Eye (tissue), 1 donor: ENCODE measurements at places on chromosomes 11 and 22.

- DNase-seq, result peak; percentile 58
These were observed 4.2 kb downstream of the LGR4 start for GRCh38 chr11:27468209-27468994.

DNA sequence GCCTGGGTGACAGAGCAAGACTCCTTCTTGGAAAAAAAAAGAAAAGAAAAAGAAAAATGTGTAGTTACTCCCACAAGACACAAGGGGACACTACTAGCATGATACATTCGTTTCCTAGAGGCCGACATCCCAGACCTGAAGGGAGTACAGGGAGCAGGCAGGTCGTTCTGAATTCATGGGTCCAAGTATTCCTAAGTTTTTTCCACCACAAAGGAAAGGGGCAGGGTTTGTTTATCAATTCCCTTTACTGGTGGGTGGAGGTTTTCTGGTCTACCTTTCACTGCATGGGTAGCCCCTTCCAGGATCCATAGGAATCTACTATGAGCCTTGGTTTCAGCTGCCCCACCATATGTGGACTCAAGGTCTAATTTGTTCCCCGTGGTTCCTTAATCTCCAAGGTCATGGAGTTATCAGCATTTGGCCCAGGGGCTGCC lies 11.8 kb downstream of the TIGD3 start:
- peak; percentile 86 for DNase-seq

GRCh38 chr11:133081730-133082452 lies 450.4 kb downstream of the OPCML start:
- no peak for DNase-seq

DNA sequence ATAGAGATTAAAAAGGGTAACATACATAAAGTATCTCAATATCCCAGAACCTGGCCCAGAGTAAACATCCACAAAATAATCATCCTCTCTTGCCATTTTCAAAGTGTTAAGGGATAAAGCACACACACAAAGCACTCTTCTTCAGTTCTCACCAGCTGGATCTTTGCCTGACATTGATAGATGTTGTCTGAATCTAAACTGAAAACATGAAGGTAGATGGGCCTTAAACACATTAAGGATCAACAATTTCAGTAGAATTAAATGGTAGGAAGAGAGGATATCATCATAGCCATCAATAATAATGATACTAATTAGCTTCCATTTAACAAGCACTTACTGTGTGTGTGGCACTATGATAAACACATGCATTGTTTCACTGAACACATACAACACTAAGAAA lies 261.1 kb downstream of the OPCML start:
- no peak for DNase-seq

DNA sequence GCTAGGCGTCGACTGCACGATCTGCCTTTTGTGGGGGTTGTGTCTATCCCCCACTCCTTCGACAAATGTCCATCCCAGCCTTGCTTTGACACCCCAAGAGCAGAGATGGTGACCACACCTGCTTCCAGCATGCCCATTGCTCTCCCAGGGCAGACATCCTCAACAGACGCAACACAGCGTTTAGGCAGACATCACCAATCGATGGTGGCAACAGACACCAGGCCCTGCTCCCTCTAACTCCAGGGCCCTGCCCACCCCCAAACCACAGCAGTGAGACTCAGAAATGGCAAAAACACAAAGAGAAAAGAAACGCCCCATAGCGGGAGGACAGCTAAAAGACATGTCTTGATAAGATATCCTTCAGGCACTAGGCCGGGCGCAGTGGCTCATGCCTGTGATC lies 150.9 kb downstream of the CRYBB2 start:
- DNase-seq, result no peak

DNA sequence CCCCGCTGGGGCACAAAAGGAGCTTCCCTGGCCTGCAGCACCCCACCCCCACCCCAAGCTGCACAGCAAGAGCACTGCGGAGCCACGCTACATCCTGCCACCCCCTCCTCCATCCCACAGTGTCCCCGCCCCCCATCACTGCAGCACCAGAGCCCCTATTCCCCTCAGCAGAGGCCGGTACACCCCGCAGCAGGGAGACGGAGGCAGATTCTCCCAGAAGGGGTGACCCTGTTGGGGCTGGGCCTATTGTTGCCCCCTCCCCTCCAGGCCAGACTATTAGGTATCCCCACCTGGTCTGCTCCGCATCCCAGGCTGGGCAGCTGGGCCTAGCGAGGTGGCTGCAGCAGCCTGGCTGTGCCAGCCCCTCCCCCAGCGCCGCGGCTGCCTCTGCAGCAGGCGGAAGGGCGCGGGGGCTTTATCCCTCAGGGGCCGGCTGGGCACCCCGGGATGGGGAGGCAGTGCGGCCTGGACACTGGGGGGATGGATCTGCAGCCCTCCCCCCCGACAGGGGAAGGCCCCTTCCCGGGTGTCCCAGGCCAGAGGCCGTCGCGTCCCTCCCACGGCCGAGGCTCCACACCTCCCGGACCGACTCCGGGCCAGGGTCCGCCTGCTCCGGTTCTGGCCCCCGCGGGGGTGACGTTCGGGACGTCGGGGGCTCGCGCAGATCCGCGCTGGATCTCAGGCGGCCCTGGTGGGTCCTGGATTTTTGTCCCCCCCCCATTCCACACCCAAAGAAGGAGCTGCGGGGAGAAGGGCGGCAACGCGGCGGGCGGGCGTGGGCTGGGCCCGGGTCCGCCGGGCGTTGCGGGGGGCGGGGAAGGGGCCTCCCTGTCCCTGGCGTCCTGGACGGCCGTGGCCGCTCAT lies 943 bp downstream of the DUSP8 start:
- peak; percentile 82 for DNase-seq

DNA sequence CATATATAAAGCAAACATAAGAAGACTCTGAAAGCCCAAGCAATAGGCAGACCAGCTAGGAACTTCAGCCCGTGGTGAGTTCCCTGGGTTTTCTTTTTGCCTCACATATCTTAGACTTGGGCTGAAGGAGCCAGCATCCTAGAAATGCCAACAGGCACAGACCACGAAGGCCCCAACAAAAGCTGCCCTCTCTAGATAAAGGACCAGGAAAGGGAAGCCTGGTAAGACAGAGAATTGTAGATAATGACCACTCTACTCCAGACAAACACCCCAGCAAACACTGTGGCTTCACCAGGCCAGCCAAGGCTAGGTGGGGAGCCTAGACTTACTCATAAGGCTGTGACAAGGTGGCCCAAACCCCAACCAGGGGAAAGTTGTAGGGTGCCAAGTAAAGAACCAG lies 11.2 kb downstream of the GAL start:
- no peak for DNase-seq
